Temporal lobe (tissue), 4 donors: ENCODE measurements at places on chromosomes 4 and X. TPM values are rescaled to one million over a fixed set of nuclear protein-coding genes. Genes with fewer than 3 reads are reported as not detected.

GASK1B gene
- total RNA-seq, result 14.3 TPM

SPARCL1 gene
- total RNA-seq, result 68.4 TPM

AIFM1 gene
- 7.9 TPM for total RNA-seq

MRFAP1L1 gene
- 81.1 TPM for total RNA-seq

NAP1L3 gene
- total RNA-seq, result 100 TPM

LUZP4 gene
- not detected for total RNA-seq

PAGE4 gene
- total RNA-seq, result not detected

ADGRL3 gene
- 226 TPM for total RNA-seq

ANXA3 gene
- 3.4 TPM for total RNA-seq

EMCN gene
- total RNA-seq, result 2.5 TPM

UCP1 gene
- 0.25 TPM for total RNA-seq

GALNTL6 gene
- 15.5 TPM for total RNA-seq

PPP4R3C gene
- total RNA-seq, result not detected

CCKAR gene
- total RNA-seq, result 0.25 TPM

HEPH gene
- total RNA-seq, result 5.4 TPM

DCHS2 gene
- total RNA-seq, result 10.1 TPM

HELQ gene
- total RNA-seq, result 15.0 TPM

GPR82 gene
- not detected for total RNA-seq

LRCH2 gene
- total RNA-seq, result 40.8 TPM

CPLX1 gene
- total RNA-seq, result 2.0 TPM

SMR3B gene
- total RNA-seq, result not detected

FRMD7 gene
- 0.49 TPM for total RNA-seq

CXCL3 gene
- not detected for total RNA-seq

POLN gene
- 5.2 TPM for total RNA-seq

SRPK3 gene
- 0.25 TPM for total RNA-seq

AMOT gene
- 15.5 TPM for total RNA-seq

CT45A10 gene
- total RNA-seq, result not detected

FOXR2 gene
- not detected for total RNA-seq

CCDC158 gene
- total RNA-seq, result 3.9 TPM

CFP gene
- 0.49 TPM for total RNA-seq

GAGE1 gene
- total RNA-seq, result not detected

PDE5A gene
- 14.8 TPM for total RNA-seq

NMU gene
- 1.7 TPM for total RNA-seq

SMAD1 gene
- total RNA-seq, result 28.8 TPM

GAGE2A gene
- not detected for total RNA-seq

DRD5 gene
- total RNA-seq, result 0.74 TPM

VEGFD gene
- 0.25 TPM for total RNA-seq

GIMD1 gene
- total RNA-seq, result not detected

ADH1A gene
- not detected for total RNA-seq

PPBP gene
- total RNA-seq, result 2.0 TPM

MAGEA6 gene
- not detected for total RNA-seq

TMEM35A gene
- total RNA-seq, result 74.0 TPM

TMPRSS11E gene
- total RNA-seq, result not detected

NUDT10 gene
- 39.1 TPM for total RNA-seq

TNIP3 gene
- under 0.01 TPM for total RNA-seq

HTRA3 gene
- total RNA-seq, result 2.0 TPM

YY2 gene
- total RNA-seq, result 0.98 TPM

LONRF3 gene
- 1.7 TPM for total RNA-seq

REPS2 gene
- total RNA-seq, result 14.8 TPM

ZFP92 gene
- 0.98 TPM for total RNA-seq

IL13RA2 gene
- 3.9 TPM for total RNA-seq

NLGN4X gene
- total RNA-seq, result 44.0 TPM

DDX60 gene
- 3.9 TPM for total RNA-seq

MAGEB10 gene
- not detected for total RNA-seq
